ENCODE measurements at places on chromosomes 12 and 14. TPM values are rescaled to one million over a fixed set of nuclear protein-coding genes. Genes with fewer than 3 reads are reported as not detected.

Gene MGP
- 2.1 TPM for total RNA-seq

Gene FAM222A
- total RNA-seq: 11.7 TPM

Gene PPHLN1
- 67.6 TPM for total RNA-seq

Gene CLEC7A
- total RNA-seq: 0.40 TPM

Gene RBMS2
- 11.5 TPM for total RNA-seq

Gene DPF3
- total RNA-seq: 30.5 TPM

Gene APOLD1
- 3.5 TPM for total RNA-seq

Gene BATF
- not detected for total RNA-seq
